ENCODE measurements at places on chromosomes 13 and 19.

DNA sequence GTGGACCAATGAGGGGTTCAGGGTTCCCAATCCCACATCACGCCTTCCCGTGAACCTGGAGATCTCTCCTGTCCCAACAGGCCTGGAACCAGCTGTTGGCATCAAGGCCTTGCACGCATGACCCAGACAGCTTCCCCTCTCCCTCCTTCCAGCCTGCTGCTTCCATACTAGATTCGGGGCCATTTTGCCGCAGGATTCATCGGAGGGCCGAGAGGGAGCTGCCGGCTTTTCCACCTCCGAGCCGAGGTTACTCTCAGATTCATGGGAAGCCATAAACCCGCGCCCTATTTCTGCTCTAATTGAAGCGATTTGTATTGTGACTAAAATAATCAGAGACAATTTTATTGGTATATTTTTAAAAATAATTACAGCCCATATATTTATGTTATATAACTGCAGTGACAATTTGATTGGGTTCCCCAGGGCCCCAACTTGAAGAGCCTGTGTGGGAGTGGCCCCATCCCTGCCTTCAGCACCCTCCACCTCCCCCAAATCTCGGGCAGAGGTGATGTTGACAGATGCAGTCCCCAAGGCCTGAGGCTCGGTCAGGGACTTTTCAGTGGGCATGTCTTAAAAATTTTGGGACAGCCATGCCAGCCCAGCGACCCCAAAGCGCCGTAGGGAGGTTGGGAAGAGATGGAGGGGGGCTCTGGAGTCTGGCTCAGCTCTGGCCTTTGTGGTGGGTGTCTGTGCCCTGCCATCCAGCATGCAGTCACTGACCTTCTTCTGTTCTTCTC, 30.8 kb upstream of the PEPD start:
- no peak for DNase-seq

GRCh38 chr13:98459171-98459681, 117.7 kb downstream of the STK24 start:
- no peak for DNase-seq

GRCh38 chr19:2273356-2274184, 8.4 kb downstream of the PEAK3 start:
- peak; percentile 79 for DNase-seq

GRCh38 chr13:95440441-95441088, 112.0 kb upstream of the CLDN10 start:
- no peak for DNase-seq

GRCh38 chr19:28443361-28443760, 769.6 kb downstream of the UQCRFS1 start:
- no peak for DNase-seq

DNA sequence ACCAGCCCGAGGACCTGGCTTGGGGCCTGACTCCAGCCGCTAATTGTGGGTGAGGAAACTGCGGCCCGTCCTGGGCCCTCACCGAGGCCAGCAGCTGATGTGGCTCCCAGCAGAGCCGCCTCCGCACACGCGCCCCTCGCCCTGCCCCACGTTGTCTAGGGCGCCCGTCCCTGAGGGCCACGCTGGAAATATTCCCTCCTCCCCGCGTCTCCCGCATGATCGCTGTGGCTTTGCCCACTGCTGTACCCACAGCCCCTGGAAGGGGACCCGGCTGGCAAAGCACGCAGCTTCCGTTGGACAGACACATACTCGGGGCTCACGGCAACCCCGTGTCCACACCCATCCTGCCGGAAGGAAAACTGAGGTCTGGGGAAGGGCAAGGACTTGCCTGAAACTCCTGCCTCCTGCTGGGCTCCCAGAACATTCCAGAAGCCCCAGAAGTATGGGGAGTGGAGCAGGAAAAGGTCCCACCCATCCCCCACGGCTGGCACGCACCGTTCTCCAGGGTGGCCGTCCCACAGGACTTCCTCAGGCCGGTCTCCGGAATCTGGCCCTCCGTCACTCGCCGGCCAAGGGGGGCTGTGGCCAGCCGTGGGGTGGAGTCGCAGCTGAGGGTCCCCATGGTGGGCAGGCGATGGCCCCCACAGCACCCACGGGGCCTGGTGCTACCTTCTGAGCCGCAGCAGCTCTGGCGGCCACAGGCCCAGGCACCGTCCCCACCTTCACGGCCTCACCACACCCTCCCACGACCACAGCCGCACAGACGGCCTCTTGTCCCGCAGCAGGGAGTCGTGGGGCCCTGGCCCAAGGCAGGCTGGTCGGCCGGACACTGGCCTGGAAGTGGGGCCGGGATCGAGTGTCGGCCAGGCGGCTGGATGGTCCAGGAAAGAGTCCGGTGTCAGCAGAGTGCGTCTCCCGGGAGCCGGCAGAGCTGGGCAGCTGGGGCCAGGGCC, 13.6 kb upstream of the SHC2 start:
- no peak for DNase-seq

GRCh38 chr13:78660495-78660857, 1.5 kb upstream of the OBI1 start:
- DNase-seq = no peak

DNA sequence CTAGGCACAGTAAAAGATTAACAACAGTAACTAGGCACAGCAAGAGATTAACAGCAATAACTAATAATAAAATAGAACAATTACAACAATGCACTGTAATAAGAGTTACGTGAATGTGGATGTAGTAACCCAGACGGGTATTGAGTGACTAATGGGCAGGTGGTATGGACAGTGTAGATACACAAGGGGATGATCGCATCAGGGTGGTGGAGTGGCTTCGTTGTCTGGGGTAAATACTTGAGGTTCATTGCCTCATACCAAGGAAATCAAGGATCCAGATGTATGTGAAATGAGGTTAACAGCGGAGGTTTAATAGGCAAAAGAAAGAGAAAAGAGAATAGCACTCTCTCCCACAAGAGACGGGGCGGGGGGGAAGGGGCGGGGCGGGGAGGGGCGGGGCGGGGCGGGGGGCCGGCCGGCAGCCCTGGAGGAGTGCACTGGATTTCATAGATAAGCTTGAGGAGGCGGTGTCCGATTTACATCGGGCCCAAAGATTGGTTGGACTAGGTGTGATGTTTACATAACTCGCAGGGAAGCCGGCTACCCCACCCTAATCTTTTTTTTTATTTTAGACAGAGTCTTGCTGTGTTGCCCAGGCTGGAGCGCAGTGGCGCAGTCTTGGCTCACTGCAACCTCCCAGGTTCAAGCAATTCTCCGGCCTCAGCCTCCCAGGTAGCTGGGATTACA, 106.3 kb downstream of the KCTD15 start:
- no peak for DNase-seq

DNA sequence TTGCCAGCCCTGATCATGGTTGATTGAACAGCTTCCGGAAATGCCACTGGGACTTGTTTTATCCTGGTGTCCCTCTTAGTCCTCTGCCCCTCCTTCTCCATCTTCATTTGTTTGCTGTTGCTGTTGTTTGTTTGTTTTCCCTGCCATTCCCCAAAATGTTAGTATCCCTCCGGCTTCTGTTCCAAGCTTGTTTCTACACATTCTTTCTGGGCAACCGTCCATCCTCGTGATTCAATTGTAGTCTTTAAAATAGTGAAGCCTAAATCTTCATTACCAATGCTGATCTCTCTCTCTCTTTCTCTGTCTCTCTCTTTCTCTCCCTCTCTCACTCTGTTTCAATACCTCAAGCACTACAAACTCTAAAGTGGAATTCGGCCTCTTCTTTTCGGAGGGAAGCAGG, 649.3 kb upstream of the ARGLU1 start:
- no peak for DNase-seq

Measured in naive thymus-derived CD8-positive, alpha-beta T cell (primary cell).